IMR-90 (cell line): ENCODE measurements at places on chromosomes 3 and 15. TPM values are rescaled to one million over a fixed set of nuclear protein-coding genes. Genes with fewer than 3 reads are reported as not detected.

The ISLR gene
- total RNA-seq = under 0.01 TPM in 2 replicates

The AMOTL2 gene
- 162 and 172 TPM in 2 replicates for total RNA-seq

The ALDH1L1 gene
- total RNA-seq = not detected in 2 replicates

The ENTPD3 gene
- not detected in 2 replicates for total RNA-seq

The IGSF11 gene
- total RNA-seq = 0.18 TPM in 1 of 2 replicates, not detected in the other

The SPESP1 gene
- 3.0 and 3.3 TPM in 2 replicates for total RNA-seq
